ENCODE measurements at places on chromosomes 3 and 15.
A peak's percentile ranks its signal among the peaks of the same experiment; 100 is the strongest.

GRCh38 chr15:48370460-48370859 lies 39.2 kb downstream of the DUT start:
- DNase-seq = no peak

DNA sequence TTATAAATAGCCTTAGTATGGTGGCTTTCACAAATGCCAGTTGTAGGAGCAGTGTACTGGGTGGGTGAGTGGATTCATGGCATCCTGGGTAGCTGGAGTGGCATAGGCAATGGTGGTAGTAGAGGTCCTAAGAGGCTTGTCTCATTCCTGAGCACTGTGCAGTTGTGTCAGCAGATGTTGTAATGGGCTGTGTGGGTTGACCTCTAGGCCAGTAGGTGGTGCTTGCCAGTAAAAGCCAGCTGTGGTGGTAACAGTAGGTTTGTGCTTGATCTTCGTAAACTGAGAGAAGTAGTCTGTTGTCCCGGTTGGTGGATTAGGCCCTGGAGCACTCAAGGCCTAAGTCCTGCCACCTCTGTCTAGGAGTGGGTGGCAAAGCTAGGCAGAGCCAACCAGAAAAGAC lies 149.7 kb upstream of the SUCLG2 start:
- DNase-seq = no peak

GRCh38 chr3:187013159-187013716 lies 82.9 kb downstream of the ST6GAL1 start:
- DNase-seq = no peak

- DNase-seq = no peak
Observed at GRCh38 chr3:77489216-77489615, 449.3 kb downstream of the ROBO2 start.

GRCh38 chr15:51460796-51461195 lies 119.3 kb downstream of the GLDN start:
- DNase-seq = no peak

DNA sequence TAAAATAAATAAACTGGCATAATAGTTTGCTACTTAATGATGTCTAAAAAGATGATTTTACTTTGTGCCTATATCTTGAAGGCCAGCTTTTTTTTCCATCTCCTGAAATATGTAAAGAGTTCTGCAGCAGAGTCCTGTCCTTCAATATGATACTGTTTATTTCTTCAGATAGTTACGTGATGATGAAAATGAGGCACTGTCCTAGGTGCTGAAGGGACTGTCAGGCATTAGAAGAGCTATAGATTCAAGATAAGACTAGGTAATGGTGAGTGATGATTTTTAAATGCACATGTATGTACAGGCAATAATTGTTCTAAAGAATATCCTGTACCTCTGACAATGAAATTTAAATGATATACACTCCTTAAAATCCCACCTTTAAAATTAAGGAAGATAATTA lies 326.9 kb upstream of the DNAJC19 start:
- DNase-seq = no peak

DNA sequence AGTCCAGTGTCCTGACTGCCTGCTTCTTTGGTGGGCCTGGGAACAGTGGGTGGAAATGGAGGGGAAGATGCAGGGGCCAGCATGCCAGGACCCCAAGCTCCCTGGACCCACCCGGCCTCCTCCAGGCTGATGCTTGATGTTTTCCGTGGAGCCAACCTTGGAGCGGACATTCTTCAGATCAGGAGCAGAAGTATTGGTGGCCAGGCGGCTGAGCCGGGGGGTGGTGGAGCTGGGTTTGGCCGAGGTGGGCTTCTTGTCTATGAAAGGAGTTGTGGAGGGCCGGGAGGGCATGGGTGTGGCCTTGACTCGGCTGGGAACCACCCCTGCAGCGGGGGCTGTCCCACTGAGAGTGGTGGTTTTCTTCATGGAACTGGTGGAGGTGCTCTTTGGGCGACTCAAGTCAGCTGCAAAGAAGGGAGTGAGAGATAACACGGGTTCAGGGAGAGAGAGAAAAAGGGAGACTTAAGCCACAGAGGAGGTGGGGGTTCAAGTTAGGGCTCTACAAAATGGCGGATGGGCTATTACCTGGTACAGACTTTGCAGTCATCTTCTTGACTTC lies 67.8 kb downstream of the DHX30 start:
- no peak for DNase-seq

DNA sequence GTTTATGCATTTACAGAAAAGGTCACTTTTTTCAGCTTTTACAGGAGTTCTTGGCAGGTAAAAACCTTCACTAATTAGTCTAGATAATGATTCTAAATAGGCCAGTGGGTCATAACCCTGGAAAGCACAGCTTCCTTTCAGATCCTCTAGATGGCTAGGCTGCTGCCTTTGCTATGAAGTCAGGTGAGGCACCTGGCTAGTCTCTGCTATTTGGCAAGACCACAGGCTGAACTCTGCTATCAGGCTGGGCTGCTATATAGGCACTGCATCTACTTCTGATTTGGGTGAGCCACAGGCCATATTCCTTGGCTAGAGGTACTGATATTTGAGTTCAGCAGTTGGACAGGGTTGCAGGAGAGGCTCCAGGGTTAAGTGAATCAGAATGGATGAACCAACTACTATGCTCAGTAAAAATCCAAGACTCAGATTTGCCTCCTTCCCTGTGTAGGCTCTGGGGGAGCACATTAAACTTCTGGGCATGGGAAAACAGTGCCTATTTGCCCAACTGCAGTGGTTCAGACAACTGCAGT lies 665.7 kb upstream of the TBL1XR1 start:
- no peak for DNase-seq

DNA sequence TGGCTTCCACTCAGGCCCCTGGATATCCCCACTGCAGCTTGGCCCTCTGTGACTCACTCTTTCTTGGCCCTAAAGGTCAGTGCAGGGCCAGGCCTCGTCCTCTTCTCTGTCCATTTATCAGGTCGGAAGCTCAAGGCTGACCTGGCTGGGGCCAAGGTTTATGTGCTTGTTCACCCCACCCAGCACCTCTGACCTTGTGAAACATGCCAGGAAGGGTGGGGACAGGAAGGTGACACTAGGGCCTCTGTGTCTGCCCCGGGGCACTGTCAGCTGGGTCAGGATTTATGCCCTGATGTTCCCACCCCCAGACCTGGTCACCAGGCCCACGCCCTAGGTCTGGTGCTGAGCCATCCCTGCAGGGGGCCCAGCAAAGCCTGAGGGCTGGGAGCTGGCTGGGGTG lies 103.8 kb downstream of the FBLN2 start:
- DNase-seq = no peak

DNA sequence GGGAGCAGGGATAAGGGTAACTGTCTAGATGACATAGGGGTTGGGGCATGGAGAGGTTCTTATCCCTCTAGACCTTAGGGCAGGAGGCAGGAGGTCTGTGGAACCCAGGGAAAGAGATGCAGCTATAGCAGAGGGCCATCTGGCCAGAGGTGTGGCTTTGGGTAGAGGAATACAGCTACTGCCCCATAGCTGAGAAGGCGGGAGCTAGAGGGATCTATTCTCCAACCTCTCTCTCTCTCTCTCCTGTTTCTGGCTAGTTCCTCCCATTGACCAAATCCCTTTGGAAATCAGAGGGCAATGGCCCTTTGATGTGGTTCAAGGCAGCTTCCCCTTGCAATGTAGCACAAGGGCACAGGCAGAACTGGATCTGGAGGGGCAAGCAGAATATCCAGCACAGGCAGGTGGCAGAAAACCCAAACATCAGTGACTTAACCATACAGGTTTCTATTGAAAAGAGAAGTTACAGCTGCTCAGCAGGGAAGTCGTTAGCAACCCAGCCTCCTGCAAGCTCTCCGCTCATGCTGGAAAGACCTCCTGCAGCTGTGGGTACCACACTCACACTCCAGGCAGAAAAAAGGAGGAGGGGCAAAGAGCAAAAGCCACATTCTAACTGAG lies 22.3 kb upstream of the LMOD3 start:
- DNase-seq = no peak

GRCh38 chr15:58332676-58333400 lies 99.0 kb upstream of the LIPC start:
- DNase-seq = no peak

DNA sequence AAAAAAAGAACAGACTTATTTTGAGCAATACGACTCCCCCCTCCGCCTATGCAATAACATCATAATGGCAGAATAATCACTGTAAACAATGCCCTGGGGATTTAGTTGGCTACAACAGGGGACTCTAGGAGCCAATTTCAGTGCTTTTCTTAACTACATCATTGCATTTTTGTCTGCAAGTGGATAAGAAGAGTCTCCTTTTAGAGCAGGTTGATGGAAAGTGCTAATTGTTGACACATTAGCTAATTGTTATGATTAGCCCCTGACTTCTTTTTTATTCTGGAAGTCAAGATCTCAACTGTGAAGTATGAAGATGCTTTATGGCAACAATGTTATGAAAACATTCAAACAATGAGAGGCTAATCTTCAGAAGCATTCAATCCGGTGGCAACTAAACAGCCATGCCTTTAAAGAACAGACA lies 121.2 kb downstream of the MECOM start:
- DNase-seq = no peak

DNA sequence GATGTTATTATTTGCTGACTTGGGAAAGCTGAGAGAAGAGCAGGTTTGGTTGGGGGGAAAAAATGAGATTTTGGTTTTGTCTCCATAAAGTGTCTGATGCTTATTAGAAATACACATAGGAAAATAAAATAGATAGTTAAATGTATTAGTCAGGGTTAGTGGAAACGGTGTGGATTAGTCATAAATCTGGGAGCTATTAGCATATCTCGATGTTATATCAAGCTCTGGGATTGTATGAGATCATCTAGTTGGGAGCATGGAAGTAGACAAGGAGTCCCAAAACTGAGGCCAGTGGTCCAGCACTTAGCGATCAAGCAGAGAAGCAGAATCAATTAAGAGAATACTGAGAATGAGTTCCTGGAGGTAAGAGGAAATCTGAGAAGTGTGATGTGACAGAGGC lies 845.5 kb downstream of the ROBO2 start:
- DNase-seq = no peak

- no peak for DNase-seq
Observed at GRCh38 chr3:195032955-195033354, 238.0 kb downstream of the XXYLT1 start.

- DNase-seq = no peak
Observed at GRCh38 chr3:13717222-13717895, 162.5 kb downstream of the WNT7A start.

DNA sequence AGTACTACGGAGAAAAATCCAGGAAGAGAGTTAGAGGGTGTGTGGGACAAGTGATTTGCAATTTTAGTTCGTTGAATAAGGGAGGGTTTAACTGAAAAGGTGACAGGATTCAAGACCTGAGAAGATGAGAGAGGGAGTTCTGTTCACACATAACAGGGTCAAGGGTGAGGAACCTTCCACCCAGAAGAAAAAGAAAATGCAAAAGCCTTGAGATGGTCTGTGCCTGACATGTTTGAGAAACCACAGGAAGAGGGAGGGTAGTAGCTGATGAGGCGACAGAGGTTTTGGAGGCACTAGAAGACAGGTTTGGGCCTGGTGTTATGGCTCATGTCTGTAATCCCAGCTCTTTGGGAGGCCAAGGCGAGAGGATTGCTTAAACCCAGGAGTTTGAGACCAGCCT lies 591 bp upstream of the SLC25A20 start:
- DNase-seq = peak; percentile 71

GRCh38 chr15:23645371-23646164 lies 2.1 kb downstream of the MAGEL2 start:
- no peak for DNase-seq

- no peak for DNase-seq
Observed at GRCh38 chr3:124887932-124888298, 750 bp upstream of the ITGB5 start.

- DNase-seq = no peak
Observed at GRCh38 chr15:36544518-36545466, 34.6 kb upstream of the CDIN1 start.

- no peak for DNase-seq
Observed at GRCh38 chr3:11619461-11619860, 24.3 kb downstream of the VGLL4 start.

- DNase-seq = no peak
Observed at GRCh38 chr3:98058244-98058960, 23.3 kb upstream of the GABRR3 start.

- DNase-seq = no peak
Observed at GRCh38 chr3:100956276-100956675, 36.9 kb downstream of the ABI3BP start.

DNA sequence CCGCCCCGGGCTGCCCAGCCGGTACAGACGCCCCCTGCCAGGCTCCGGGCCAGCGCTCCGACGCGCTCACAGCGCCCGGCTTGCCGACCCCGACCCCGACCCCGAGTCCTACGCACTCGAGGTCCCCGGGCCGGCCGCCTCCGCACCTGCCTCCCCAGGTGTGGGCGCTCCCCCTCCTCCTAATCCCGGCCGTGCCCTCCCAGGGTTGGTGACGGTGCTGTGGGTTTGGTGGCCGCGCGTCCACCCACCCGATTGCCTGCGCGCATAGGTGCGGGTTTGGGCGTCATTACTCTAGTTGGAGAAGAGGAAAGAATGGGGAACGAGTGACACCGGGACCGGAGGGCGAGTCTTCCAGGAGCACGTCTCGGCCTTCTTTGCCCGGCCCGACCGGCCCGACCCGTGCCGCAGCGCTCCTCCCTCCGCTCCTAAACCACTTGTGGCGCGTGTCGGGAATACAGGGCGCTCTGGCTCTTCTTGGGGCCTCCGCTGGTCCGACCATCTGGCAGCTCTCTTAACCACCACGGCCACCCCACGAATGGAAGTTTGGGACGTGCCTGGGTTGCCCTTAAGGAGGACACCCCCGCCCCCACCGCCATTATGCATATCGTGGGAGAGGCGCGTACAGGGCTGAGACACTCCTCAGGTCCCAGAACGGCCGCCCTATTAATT lies 810 bp upstream of the THRB start:
- no peak for DNase-seq
